ENCODE measurements at places on chromosomes 4 and X.

DNA sequence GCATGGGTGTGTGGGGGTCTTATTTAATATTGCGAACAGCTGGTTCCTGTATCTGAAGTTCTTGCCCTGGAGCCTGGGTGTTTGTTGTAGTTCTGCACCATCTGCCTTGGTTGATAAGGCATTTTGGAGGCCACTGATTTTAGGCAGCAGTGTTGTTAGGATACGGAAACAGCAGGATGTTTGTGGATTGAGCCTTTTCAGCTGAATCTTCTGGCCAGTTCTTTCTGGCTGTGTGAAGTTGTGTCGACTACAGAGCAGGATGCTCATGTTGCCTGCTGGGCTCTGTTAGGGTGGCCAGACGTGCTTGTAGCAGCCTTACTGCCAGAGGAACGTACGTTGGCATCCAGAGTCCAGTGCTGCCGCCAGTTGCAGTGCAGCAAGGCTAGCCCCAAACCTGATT, 134.2 kb downstream of the PTTG2 start:
- DNase-seq: no peak

DNA sequence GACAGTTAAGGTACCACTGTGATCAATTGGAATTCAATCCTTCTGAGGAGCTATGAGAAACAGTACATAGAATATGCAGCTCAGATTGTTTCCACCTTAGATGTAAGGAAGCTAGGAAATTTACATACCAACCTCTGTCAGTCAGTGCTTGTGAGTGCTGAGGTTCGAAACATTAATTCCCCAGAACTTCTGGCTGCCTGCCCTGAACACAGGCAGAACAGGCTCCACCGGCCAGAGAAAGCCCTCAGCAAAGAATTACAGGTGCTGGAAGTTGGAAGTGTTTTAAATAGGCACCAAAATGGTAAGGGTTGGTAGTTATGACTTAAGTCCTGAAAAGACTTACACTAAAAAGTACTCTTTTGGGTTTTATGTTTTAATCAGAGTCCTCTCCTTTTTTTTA, 651.8 kb downstream of the C4orf33 start:
- no peak for DNase-seq

GRCh38 chr4:44221407-44221806, 227.2 kb downstream of the KCTD8 start:
- DNase-seq: no peak

GRCh38 chrX:24242649-24243175, 71.2 kb downstream of the SUPT20HL2 start:
- no peak for DNase-seq
